Large intestine (tissue), 12 donors: ENCODE measurements at places on chromosomes 7 and 10.

DNA sequence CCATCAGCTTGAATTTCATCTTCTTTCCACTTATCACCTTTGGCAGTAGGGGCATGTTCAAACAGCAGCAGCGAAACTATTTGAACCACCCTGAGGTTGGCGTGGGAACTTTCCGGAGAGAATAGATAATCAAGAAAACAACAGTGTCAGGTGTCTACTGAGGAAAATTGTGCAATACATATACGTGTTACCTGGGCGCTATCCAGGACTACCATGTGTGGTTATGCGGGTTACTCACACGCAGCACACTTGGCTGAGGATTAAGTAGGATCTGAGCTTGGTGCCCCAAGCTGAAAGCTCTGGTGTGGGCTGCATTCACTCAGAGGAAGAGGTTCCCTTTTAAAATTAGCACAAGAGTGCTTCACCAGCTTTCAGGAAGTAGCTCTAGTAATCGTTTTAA, 8.8 kb upstream of the ABI1 start:
- no peak overlapping the region for H3K4me3 ChIP-seq
- peaks cover 2% of the 10 kb centered on the region for H3K27me3 ChIP-seq
- no peaks in the 10 kb centered on the region for H3K4me1 ChIP-seq
- H3K27ac ChIP-seq: no peak overlapping the region
- DNase-seq: no peak

DNA sequence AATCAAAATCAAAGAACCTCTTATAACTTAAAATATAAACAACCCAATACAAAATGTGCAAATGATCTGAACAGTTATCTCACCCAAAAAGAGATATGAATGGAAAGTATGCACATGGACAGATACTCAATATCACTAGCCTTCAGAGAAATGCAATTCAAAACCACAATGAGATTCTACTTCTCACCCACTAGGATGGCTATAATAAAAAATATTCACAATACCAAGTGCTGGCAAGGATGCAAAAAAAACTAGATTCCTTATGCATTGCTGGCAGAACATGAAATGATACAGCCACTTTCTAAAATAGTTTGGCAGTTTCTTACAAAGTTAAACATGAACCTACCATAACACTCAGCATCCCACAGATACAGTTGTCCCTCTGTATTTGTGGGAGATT, 130.1 kb upstream of the LRRN3 start:
- H3K27me3 ChIP-seq: no peaks in the 10 kb centered on the region
- no peaks in the 10 kb centered on the region for H3K4me1 ChIP-seq
- H3K36me3 ChIP-seq: no peaks in the 10 kb centered on the region
- no peak overlapping the region for H3K27ac ChIP-seq
- H3K4me3 ChIP-seq: no peak overlapping the region

DNA sequence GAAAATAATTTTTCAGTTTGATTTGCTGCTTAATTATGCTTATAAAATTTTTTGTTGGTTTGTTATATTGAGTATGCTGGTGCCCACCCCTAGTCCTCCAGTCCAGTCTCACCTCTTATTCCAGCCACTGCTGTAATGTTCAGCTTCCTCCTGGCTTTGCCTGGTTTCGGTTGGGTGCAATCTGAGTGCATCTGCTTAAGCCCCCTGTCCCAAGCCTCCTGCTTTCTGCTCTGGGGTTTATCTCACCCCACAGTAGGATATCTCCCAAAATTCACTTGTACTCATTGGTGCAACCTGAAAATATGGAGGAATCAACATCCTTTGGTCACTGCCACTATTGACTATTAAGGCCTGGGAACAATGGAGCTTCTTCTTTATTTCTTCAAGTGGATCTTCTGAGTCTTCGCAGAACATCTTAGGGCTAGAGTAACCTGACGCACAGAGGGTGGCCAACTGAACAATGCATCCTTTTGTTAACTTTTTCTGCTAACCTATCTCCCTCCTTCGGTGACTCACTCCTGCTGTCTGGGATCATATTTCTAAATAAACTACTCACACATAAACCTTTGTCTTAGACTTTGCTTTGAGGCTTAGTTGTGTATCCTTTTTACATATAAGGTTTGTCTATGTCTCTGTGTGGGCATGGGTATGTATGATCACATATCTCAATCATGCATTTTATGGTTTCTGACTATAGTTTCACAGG, 19.1 kb upstream of the SOSTDC1 start:
- no peaks in the 10 kb centered on the region for H3K36me3 ChIP-seq
- no peaks in the 10 kb centered on the region for H3K4me1 ChIP-seq
- no peak overlapping the region for H3K27ac ChIP-seq
- no peaks in the 10 kb centered on the region for H3K27me3 ChIP-seq

- no peaks in the 10 kb centered on the region for H3K36me3 ChIP-seq
- no peak for DNase-seq
- no peak overlapping the region for H3K4me3 ChIP-seq
- H3K4me1 ChIP-seq: no peaks in the 10 kb centered on the region
- H3K27ac ChIP-seq: no peak overlapping the region
Measured at GRCh38 chr10:70899096-70899495, 10.7 kb upstream of the PCBD1 start.

- H3K36me3 ChIP-seq: peaks cover 3% of the 10 kb centered on the region
- H3K4me3 ChIP-seq: peak overlapping the region; percentile 88
- no peaks in the 10 kb centered on the region for H3K27me3 ChIP-seq
- peaks cover 17% of the 10 kb centered on the region for H3K4me1 ChIP-seq
- DNase-seq: peak; percentile 84
Measured at GRCh38 chr7:2559283-2559950, 638 bp downstream of the IQCE start.

DNA sequence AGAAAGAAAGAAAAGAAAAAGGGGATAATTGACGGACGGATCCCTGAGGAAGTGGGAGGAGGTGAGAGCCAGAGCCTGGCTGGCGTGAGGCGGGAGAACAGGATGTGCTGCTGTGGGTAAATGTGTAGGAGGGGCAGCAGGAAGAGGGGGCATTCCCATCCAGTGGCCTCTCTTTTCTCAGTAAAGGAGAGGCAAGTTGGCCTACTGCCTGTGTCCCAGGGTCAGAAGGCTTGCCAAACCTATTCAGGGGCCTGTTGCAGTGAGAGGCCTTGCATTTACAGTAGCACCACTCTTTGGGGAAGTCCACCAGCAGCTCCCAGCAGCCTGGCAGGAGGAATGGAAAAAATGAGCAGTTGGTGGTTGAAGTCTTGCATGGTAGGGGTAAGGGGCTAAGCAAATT, 26.6 kb upstream of the ASCC1 start:
- no peak for DNase-seq
- H3K27ac ChIP-seq: no peak overlapping the region
- H3K36me3 ChIP-seq: no peaks in the 10 kb centered on the region
